ENCODE measurements at places on chromosomes 4 and X. TPM values are rescaled to one million over a fixed set of nuclear protein-coding genes. Genes with fewer than 3 reads are reported as not detected.
A peak's percentile ranks its signal among the peaks of the same experiment; 100 is the strongest.

- DNase-seq, result no peak
These were observed 189.1 kb upstream of the ATP6AP2 start for GRCh38 chrX:40391662-40392061.

- no peak for DNase-seq
These were observed 122.7 kb upstream of the C1GALT1C1 start for GRCh38 chrX:120752431-120753082.

- peak; percentile 60 for DNase-seq
These were observed 5.6 kb upstream of the KLHL2 start for GRCh38 chr4:165201806-165202205.

- DNase-seq, result no peak
These were observed 184.2 kb downstream of the CDS1 start for GRCh38 chr4:84767168-84767567.

- peak; percentile 49 for DNase-seq
These were observed 18.6 kb upstream of the ADRA2C start for GRCh38 chr4:3747581-3747904.

GRCh38 chrX:45758319-45758718 is 557.6 kb upstream of the DIPK2B start:
- no peak for DNase-seq

- DNase-seq, result peak; percentile 63
These were observed 120.3 kb downstream of the RASL11B start for GRCh38 chr4:52982255-52982945.

GRCh38 chr4:18664171-18664570 is 642.6 kb upstream of the LCORL start:
- DNase-seq, result no peak

DNA sequence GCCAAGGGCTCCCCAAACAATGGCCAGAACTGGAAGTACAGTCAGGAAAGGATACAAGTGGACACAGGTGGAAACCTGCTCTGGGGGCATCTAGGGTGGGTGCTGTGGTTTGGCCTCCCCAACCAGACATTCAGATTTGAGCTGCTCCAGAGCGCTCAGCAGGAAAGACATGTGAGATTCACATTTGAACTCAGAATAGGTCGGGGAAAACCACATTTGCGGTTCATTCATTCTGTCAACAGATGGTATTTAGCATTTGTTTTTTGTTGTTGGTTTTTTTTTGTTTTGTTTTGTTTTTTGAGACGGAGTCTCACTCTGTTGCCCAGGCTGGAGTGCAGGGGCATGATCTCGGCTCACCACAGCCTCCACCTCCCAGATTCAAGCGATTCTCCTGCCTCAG is 44.0 kb downstream of the STEEP1 start:
- DNase-seq, result no peak

GRCh38 chr4:8393593-8394038 is 46.9 kb downstream of the ACOX3 start:
- DNase-seq, result peak; percentile 96

- no peak for DNase-seq
These were observed 376.4 kb upstream of the NOCT start for GRCh38 chr4:138639018-138639741.

DNA sequence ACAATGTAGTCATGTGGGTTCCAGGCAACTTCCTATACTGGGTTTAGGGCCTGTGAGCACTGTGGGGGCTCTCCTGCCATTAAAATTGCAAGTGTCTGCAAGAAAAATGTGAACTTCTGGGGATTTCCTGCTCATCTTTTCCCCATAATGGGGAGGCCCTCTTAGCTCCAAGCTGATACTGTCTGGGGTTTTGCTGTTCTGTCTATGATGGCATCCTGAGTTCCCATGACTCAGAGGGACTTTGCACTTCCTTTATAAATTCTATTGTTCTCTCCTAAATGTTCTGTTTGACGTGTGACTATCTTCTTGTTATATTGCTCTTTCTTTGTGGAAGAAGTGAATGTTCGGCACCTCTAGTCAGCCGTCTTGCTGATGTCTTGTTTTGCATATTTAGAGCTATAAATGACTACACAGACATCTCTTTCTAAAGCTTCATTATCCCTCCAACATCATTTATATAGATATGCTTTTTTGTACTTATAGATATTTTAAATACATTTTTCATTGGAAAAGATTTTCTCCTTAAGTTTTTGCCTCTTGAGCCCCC is 465.8 kb downstream of the NAF1 start:
- DNase-seq, result no peak

GRCh38 chrX:117982694-117983392 is 133.8 kb downstream of the KLHL13 start:
- DNase-seq, result no peak

DNA sequence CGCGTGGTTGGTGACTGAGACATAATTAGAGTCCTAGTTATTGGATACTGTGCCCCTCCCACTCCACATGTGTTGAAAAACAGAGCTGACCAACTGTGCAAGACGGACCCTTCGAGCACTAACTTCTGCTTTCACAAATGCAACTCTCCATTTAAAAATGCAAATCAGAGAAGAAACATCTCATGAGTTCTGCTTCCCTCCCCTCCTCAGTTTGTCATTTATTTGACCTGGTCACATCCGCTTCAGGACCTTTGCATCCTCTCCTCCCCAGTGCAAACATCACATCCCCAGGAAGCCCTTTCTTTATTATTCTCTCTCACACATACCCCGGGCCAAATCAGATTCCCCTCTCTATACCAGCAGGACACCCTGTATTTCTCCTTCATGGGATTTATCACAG is 38.1 kb upstream of the NOCT start:
- no peak for DNase-seq

DNA sequence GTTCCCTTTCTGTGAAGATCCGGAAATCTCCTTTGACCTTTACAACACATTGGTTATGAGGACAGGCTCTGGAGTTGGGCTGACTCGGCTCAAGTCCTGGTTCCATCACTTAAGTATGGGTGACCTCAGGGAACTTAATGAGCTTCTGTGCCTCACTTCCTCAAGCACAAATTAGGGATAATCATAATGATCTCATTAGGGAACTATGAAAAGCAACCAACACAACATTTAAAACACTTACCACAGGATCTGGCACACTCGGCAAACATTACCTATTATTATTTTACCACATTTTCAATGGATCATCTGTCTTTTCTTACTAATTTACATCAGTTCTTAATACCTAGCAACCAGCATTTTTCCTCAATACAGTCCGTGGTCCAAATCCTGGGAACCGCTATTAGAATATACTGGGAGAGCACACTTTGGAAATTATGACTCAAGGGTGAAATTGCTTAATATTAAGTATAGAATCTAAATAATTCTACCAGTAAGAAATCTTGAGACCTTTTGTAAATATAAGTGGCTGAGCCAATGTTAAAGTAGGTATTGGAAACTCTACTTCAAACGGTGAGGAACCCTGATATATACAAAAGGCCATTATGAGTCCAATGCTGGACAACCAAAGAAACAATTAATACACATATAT is 19.6 kb downstream of the ADGRA3 start:
- DNase-seq, result no peak

- DNase-seq, result peak; percentile 45
These were observed 56.8 kb downstream of the RXFP1 start for GRCh38 chr4:158578476-158578875.

DNA sequence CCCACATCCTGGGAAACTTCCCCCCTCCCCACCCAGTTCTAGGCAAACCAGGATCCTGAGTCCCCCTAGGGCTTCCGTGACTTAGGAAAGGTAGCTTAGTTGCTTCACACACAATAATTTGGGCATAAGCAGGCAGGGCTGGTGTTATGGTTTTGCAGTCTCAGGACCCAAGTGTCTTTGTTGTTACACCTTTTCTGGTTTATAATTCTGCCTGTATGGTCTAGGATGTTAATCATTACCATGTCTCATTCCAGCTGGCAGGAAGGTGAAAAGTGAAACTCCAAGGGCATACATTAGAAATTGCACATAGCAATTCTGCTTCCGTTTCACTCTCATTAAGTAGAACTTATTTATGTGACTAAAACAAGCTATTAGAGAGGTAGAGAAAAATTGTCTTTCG is 16.8 kb downstream of the UGT8 start:
- DNase-seq, result no peak

DNA sequence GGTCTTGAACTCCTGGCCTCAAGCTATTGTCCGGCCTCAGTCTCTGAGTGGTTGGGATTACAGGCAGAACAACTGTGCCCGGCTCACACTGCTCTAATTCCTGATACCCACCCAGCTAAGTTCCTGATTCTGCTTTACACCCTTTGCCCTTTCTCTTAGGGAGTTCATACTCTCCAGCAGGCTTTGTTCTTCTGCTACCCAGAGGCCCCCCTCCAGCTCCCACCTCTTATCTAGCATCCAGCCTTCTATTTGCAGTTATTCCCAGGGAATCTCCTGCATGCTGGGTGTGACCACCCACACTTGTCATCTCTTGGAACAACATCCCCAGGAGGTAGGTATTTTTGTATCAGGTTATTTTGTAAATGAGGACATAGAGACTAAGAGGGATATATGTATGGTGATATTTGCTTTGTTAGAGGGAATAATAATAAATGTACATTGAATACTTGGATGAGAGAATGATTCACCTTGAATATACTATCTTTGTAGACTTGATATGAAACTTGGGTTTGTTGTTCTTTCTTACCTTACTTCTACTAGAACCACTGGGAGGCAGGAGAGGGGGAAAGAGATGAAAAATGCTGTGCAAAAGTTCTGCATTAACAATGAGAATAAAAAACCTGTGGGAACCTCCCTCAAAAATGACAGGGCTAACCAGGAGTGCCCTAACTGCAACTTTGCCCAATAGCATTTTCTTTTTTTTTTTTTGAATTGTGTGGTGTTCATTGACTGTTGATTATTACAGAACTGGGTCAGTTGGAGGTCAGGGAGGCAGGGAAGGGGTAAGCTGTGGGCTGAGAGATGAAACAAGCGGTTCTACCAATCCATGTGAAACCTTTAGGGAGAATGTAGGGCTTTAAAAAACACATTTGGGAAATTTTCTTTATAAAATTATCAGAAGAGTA is 157.4 kb downstream of the SPRY1 start:
- peak; percentile 26 for DNase-seq

GRCh38 chr4:140372751-140373327 is 607 bp upstream of the SCOC start:
- DNase-seq, result peak; percentile 30

DNA sequence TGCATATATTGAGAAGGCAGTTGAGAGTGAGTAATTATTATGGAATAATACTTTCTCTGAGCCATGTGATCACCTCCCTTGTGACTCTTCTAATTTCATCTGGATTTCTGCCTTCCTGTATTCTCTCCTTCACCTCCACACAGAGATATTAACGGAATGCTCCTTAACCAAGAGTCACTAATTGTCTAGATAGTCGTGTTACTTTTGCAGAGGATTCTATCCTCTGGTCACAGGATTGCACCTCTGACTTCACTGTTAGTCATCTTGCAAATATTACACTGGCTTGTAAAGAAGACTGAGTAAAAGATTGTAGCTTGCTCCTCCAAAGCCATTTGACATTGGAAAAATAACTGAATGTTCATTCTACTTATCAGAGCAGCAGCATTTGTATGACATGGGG is 160.9 kb downstream of the SH2D1A start:
- DNase-seq, result no peak

GRCh38 chr4:101074326-101074725 is 273.0 kb downstream of the PPP3CA start:
- no peak for DNase-seq

- DNase-seq, result no peak
These were observed 331.7 kb upstream of the GIMD1 start for GRCh38 chr4:106700321-106700720.

The PNMA6F gene
- polyA plus RNA-seq, result not detected

The SLC49A3 gene
- 2.3 TPM for polyA plus RNA-seq

The GABRQ gene
- not detected for polyA plus RNA-seq

The PCYT1B gene
- 25.5 TPM for polyA plus RNA-seq

The PIGA gene
- 6.7 TPM for polyA plus RNA-seq

Measured in cardiac muscle cell (in vitro differentiated cells and primary cell).